ENCODE measurements at places on chromosomes 5 and 9.

DNA sequence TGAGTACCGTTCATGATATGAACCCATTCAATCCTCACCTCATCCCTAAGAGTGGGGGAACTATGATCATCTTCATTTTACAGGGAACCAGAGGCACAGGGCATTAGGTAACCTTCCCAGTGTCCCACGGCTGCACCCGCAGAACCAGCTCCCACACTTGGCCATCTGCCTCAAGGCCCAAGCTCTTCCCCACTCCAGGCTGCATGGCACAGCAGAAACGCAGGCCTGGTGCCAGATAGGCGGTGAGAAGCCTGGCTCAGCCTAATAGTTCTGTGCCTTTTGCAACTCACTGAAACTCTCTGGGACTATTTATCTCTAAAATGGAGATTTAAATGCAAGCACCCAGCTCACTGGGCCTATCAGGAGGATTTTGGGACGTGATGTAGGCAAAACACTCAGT lies 90.8 kb upstream of the ZNF618 start:
- DNase-seq = no peak

- peak; percentile 44 for DNase-seq
These were observed 39.7 kb upstream of the SHC3 start for GRCh38 chr9:89218040-89218928.

- DNase-seq = no peak
These were observed 33.3 kb downstream of the TLE1 start for GRCh38 chr9:81656004-81656403.

GRCh38 chr5:77944757-77945340 lies 168.7 kb upstream of the TBCA start:
- DNase-seq = no peak

DNA sequence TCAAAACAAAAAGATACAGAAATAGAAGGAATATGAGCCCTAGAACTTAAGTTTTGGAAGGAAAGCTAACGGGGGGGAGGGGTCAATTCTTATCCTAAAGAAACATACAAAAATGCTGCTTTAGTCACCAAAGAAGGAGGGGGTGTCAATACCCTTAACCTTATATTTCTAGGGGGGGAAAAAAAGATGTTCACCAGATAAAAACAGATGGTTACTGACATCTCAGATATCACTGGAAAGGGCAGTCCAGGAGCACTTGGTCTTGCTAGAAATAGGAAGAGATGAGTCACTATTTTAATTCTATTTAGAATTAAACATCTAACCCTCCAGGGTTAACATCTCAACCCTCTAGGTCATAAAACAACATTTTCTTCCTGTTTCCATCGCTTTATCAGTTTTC lies 1.7 kb downstream of the DIAPH1 start:
- no peak for DNase-seq
